Endodermal cell (in vitro differentiated cells): ENCODE measurements at places on chromosomes 2 and 18.
A peak's percentile ranks its signal among the peaks of the same experiment; 100 is the strongest.

- DNase-seq = peak; percentile 55
Observed at GRCh38 chr2:204170411-204170810, 233.8 kb downstream of the ICOS start.

- DNase-seq = no peak
Observed at GRCh38 chr2:75287624-75288316, 88.5 kb upstream of the TACR1 start.

DNA sequence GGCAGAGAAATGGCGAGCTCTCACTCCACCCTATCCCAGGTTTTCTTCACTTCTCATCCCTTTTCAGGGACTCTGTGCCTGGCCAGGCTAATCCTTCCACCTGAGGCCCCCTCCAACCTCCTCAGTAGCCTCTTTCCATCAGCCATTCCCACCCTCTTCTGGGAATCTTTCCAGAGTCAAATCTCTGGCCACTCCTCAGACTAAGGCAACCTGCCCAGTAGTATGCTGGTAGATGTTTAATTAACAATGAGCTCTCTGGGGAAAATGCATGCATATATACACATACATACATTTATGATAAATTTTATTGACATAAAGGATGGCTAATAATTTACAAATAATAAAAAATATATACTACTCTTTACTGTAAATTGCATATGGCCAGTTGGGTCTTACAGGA lies 11.4 kb upstream of the ASPRV1 start:
- DNase-seq = no peak

GRCh38 chr2:42843611-42844010 lies 51.2 kb upstream of the HAAO start:
- DNase-seq = no peak

DNA sequence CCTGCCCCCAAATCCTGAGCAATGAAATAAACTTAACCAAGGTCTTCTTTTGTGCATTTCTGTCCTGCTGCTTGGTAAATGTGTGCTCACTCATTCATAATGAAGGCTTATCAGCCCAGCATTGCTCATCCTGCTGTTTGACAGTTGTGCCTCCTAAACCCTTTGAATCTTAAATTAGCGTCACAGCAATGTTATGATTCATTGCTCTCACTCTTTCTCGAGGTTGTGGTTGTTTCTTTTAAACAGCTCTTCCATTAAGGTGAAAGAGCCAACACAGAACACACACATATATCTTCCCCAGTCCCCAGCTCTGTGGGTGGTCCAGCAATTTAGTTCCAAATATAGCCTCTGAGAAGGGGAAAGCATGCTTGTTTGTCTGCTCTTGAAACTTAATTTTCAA lies 84.0 kb downstream of the EVA1A start:
- no peak for DNase-seq

DNA sequence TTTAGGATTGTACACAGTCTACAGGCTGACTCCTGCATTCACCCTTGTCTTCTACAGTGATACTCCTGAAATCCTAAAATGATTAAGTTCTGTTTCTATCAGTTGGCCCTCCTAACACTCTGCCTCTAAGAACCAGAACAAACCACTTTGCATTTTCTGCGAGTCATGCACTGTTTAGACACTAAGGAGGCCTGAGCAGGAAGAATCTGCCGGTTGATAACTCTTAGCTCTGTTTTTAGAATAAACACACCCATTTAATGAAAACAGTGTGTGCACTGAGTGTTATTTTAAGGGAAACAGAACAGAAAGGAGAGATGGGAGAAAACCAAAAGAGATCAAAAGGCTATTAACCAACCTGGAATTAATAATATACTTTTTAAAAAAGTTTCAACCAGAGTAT lies 22.9 kb upstream of the SSB start:
- DNase-seq = no peak

DNA sequence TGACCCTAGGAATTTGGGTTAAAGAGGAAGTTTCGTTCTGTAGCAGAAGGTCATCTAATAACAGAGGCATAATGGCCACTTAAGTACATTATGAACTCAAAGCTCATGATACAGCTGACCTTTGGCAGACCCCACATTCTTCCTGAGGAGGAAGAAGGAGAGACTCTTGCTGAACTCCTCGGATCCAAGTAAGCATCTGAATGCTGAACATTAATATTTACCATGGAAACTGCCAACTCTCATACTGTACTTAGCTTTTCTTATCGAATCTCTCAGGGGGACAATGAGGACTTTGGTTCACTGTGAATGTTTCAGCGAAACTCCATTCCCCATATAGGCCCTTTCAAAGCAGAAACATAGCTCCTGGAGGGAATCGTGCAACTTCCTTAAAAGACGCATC lies 781.4 kb upstream of the GYPC start:
- DNase-seq = no peak

DNA sequence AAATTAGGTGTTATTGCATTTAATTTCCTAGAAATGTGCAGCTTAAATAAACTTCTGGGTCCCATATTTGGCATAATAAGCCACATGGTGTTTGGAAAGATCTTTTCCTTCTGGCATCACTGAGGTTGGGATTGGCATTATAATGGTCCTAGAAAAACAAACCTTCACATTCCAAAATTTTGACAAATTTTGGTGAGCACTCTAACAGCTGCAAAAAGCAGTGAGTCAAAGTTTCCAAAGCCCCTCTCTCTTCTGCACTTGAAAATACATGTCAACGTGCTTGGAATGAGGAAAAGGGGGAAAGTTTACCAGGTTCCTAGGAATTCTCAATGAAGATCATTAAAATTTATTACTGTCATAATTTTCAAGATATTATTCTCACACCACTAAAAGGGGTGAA lies 77.8 kb upstream of the STK17B start:
- DNase-seq = no peak

GRCh38 chr2:132588576-132588975 lies 81.4 kb downstream of the LYPD1 start:
- DNase-seq = no peak

DNA sequence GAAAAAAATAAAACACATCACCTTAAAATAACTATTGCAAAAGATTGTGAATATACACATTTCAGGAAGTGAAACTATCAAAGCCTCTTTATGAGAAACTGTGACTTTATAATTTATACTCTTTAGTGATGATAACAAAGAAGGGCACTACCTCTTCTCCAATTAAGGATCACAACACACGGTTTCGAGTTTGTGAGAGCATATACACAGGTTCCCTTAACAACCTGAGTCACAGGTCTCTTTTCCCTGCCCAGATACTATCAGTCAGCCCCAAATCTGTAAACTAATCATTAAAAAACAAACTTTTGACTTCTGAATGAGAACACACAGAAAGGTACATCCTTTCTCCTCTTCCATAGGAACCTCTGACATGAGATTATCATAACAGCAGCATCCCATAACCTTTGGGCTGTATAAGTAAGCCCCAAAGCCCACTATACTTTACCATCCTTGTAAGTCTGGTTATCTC lies 44.9 kb downstream of the PTPN2 start:
- no peak for DNase-seq

DNA sequence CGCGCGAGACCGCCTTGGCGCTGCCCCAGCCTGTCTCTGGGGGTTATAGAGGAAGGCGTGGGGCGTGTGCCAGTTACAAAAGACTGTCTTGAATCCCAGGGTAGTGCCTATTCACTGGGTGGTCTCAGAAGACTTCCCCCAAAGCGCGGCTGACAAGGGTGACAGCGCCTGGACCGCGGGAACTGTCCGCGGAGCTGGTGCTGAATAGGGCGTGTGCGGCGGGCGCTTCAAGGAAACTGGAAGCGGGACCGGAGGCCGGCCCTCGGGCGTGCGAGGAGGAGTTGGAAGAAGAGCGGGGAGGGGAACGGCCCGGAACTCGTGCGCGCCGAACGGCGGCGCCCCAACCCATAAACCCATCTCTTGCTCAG lies 2.3 kb downstream of the EGR4 start:
- peak; percentile 93 for DNase-seq

DNA sequence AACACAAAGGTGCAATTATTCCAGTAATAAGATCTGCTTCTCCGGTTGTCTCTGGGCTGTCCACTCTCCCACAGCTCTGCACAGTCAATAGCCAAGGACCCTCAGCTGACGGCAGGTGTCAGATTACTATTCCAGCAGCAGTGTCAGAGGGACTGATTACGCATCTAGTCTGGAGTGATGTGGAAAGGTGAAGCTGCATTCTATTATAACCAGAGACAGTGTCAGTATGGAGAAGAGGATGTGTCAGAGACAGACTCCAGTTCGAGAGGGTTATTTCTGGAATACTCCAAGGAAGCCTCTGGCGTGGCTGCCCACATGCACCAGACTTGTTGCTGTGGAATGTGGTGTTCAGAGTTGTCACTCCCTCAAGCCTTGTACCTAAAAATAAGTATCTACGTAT lies 163.6 kb upstream of the TMEM200C start:
- DNase-seq = no peak

- DNase-seq = no peak
Observed at GRCh38 chr2:202909394-202910192, 1.9 kb downstream of the WDR12 start.

- peak; percentile 80 for DNase-seq
Observed at GRCh38 chr2:219171231-219171651, 1.4 kb upstream of the SLC23A3 start.

- no peak for DNase-seq
Observed at GRCh38 chr2:161969159-161969558, 104.9 kb downstream of the DPP4 start.

- DNase-seq = peak; percentile 40
Observed at GRCh38 chr2:131032393-131032836, 60.8 kb downstream of the FAM168B start.

DNA sequence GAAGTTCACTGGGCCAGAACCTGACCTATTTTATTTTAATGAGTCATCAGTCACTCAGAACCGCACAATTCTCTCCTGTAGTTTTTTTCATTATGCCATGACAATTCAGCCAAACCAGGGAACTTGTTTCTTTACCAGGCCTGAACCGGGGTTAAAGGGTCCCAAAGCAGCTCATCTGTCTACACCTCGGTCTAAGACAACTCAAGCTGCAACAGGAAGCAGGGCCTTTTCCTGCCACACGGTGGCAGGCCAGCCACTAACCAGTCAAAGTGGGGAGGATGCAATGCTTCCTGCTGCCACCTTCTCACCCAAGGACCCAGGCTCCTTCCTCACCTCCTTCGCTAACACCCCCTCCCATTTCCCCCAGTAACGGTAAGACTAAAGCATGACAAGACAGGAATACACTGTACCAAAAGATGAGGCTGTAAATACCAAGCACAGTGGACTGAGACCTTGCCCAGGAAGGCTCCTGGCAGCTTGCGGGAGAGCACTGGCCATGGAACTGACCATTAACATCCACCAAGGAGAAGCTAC lies 56.7 kb upstream of the ACKR3 start:
- DNase-seq = peak; percentile 89

- DNase-seq = peak; percentile 90
Observed at GRCh38 chr2:106886916-106887758, 1.2 kb upstream of the ST6GAL2 start.

DNA sequence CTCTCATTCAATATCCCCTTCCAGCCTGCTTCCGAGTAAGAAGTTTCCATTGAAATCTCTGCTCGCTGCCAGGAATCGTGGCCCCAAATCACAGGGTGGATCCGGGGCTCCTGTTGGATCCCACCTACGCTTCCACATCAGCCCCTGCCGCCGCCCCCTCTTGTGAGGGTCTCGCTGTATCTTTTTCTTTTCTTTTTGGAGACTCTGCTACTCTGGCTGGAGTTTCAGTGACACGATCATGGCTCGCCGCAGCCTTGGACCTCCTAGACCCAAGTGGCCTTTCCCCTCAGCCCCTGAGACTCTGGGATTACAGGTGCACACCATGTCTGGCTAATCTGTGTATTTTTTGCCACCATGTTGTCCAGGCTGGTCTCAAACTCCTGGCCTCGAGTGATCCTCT lies 246.8 kb upstream of the PXDN start:
- peak; percentile 20 for DNase-seq

DNA sequence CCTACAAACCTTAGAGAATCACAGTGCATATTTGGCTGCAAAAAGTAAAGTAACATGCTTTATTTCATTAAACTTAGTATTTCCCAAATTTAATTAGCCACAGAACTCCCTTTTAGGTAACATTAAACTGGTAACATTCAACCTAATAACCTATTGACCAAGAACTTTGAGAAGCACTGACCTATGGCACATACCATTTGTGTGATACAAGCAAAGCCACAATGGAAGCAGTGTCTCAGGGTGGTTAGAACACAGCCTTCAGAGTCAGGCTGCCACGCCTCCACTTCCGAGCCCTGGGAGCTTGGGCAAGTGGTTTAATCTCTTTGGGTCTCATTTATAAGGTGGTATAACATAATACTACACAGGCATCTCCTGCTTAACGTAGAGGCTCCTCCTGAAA lies 301.4 kb downstream of the PDE11A start:
- DNase-seq = no peak

- DNase-seq = no peak
Observed at GRCh38 chr2:128775217-128775913, 456.7 kb upstream of the HS6ST1 start.
